ENCODE measurements at places on chromosomes 5 and 9. TPM values are rescaled to one million over a fixed set of nuclear protein-coding genes. Genes with fewer than 3 reads are reported as not detected.

BRD3OS gene
- 15.6 TPM for total RNA-seq

IL9 gene
- not detected for total RNA-seq

CCIN gene
- total RNA-seq = 0.18 TPM

ZBED3 gene
- 13.4 TPM for total RNA-seq

OR1L1 gene
- total RNA-seq = not detected

All from lower lobe of right lung (tissue), 2 donors.